HL-60 (cell line): ENCODE measurements at places on chromosomes 6 and 20.
A peak's percentile ranks its signal among the peaks of the same experiment; 100 is the strongest.

DNA sequence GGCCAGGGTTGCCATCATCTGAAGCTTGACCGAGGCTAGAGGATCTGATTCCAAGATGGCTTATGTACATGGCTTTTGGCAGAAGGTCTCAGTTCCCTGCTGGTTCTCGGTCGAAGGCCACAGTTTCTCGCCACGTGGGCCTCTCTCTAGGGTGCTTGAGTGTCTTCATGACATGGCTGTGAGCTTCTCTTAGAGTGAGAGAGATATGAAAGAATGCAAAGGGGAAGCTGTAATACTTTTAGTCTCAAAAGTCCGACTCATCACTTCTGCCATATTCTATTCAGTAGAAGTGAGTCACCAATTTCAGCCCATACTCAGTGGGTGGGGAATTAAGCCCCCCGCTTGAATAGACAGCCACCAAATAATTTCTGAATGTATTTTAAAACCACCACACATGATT lies 94.2 kb downstream of the UTRN start:
- DNase-seq = peak; percentile 4

DNA sequence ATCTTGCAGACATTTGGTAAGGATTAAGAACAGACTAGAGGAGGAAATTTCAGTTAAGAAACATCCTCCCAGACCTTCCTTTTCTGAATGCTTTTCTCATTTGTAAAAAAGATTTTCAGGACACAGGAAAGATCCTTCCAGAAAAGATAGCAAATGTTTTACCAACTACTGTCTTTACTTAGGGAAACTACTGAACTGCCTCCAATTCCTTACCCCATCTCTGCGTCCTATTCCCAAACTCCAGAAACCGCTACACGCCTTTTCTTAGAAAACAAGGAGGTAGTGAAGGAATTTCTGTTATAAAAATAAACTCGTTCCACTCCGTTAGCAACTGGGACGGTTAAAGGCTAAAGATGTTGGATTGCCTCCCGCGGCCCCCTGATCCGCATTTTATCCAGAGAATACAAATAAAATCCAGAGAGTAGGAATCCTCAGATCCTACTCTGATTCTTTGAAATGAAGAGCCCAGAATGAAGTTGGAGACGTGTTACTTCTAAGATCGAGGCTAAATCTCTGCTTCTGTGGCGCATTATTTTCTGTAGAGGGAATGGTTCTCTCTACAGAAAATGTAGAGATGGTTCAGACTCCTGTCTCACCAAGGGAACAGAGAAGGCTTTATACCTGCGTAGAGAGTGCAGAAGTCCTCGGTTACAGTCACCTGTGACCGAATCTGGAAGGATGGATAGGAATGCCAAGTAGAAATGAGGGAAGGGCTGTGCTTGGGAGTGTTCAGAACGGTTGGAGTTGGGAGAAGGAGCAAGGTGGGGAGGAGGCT lies 133.0 kb downstream of the GPX5 start:
- no peak for DNase-seq

- no peak for DNase-seq
These were observed 247.0 kb downstream of the ESR1 start for GRCh38 chr6:152054441-152054840.

- no peak for DNase-seq
These were observed 3.9 kb upstream of the ZNF831 start for GRCh38 chr20:59159493-59160376.

GRCh38 chr6:167956491-167956890 lies 41.0 kb upstream of the KIF25 start:
- no peak for DNase-seq

GRCh38 chr6:55319961-55320695 lies 7.1 kb upstream of the GFRAL start:
- no peak for DNase-seq

DNA sequence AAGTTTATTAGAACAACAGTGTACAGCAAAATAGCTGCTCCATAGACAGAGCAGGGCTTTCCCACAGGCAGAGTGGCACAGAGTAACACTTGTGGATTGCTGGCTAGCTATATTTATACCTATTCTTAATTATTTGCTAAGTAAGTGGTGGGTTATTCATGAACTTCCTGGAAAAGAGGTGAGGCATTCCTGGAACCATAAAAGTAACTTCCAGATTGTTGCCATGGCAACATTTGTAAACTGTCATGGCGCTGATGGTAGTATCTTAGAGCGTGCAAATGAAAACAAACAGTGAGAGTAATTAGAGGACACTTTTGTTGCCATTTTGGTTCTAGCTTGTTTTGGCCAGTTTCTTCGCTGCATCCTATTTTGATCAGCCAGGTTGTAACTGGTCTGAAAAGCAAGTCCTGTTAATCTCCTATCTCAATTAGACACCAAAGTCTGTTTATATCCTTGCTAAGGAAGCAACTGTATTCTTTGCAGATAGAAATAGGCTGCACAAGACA lies 23.9 kb downstream of the DEFB114 start:
- no peak for DNase-seq

- DNase-seq = no peak
These were observed 159.7 kb downstream of the CDH4 start for GRCh38 chr20:61411743-61412142.

DNA sequence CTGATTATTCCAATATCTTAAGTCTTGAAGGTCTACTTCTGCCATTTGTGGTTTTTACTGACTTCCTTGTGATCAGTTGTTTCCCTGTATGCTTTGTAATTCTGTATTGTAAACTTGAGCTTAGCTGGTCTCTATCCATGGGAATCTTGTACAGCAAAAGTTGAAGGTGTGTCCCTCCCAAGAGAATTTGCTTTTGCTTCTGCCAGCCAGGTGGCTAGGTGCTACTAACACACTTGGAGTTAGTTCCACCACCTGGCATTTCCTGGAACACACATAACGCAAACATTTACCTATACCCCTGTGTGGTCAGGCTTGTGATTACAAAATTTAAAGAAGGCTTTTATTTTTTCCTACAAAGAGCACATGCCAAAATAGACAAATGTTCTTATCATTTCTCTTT lies 141.2 kb downstream of the GRM4 start:
- no peak for DNase-seq

GRCh38 chr6:114707081-114707620 lies 364.3 kb upstream of the HS3ST5 start:
- no peak for DNase-seq

DNA sequence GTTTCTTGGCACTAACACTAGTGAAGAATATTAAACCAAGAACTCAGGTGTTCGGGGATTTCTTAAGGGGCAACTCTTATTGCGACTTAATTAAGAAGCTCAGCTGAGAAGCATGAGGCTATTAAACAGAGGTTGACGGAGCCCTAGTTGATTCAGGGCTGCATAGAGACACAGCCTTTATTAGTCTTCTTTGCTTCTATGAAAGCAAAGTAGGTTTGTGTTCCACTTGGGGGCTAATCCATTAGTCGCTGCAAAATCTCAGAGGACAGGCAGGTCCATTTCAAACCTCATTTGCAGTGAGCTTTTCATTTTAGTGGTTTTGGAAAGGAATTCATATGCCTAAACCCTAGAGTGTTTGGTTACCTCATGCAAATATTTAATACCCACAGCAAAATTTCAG lies 506.6 kb upstream of the SULF2 start:
- no peak for DNase-seq

DNA sequence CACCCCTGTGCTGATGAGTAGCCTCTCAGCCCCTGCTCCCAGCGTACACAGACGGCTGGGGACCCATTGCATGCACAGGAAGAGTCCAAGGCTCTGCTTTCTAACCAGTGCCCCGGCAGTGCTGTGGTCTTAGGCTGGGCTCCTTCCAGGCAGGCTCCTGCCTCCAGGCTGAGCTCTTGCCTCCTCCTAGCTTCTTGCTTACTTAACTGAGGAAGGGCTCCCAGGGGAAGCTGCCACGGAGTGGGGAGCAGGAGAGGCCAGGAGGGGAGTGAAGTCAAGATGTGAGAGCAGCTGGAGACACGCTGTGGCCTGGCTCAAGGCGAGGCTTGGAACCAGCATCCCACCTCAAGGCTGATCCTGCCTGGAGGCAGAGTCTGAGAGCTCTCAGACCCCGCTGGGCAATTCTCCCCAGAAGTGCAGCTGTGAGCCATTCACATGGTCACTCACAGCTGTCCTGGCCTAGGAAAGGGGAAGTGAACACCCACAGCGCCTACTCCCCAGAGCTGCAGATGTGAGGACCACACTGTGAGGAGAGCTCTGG lies 141.0 kb downstream of the TBXT start:
- DNase-seq = no peak

DNA sequence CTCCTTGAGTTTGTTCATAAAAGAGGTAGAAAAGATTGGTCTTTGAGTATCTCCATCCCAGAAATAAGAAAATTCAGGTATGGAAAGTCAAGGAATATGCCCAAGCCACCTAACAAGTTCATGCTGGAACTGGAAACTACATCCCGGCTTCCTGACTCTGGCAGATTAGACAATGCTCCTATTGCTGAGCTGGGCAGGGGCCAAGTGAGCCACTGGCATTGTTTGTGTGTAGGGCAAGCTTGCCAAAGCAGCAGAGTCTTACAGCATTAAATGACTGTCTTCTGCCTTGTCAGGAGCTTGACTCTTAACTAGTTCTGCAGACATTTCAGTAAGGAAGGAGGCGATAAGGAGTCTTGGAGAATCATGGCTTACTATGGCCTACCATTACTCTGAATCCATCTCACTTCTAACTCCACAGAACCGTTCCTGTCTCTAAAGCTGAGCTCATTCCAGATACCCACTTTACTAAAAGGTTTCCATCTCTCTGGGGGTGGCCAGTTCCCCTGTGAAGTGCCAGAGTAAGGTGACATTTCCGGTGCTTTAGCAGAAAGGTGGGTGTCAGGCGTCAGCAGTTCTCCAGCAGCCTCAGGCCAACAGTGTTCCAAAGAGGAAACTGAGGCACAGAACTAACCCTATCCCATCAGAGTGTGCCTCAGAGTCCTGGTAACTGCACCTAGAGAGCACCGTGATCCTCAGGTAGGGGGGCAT lies 30.1 kb downstream of the PRDM1 start:
- DNase-seq = no peak

DNA sequence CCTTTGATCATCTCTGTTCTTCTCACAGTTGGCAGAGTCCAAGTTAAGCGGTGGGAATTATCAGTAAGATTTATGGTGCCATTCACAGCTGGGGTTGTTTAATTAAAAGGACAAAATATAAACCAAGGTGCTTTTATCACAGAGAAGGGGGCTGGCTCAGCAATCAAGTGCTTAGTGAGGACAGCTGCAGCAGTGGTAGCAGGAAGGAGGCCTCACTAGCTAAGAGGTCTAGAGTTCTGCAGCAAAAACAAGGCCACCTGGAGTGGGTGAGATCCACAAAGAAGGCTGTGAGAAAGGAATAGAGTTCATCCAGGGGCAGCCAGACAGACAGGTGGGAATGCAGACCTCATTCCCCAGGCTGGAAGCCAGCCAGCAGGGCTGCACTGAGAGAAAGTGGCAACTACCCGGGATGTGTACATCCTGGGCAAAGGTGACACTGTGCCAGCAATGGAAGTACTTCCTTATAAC lies 37.1 kb downstream of the PIGU start:
- no peak for DNase-seq

GRCh38 chr6:3965071-3965718 lies 113.7 kb downstream of the FAM217A start:
- no peak for DNase-seq

- DNase-seq = no peak
These were observed 22.2 kb downstream of the EIF2S2 start for GRCh38 chr20:34089655-34090345.

GRCh38 chr20:35248641-35249475 lies 22.4 kb downstream of the MMP24 start:
- DNase-seq = no peak

GRCh38 chr6:111231090-111231459 lies 143.8 kb downstream of the SLC16A10 start:
- no peak for DNase-seq

DNA sequence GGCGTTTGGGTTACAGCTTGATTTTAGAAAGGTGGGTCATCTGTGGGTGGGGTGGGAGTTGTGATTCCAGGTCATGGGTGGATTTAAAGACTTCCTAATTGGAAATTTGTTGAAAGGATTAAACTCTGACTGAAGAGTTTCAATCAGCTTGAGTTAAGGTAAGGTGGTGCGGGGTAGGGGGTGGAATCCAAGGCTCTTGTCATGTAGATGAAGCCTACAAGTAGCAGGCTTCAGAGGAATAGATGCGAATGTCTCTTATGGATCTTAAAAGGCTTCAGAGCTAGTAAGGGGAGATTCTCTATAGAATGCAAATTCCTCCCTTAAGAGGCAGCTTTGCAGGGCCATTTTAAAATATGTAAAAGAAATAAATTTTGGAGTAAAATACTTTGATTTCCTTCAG lies 645.3 kb downstream of the FRK start:
- DNase-seq = no peak

- DNase-seq = no peak
These were observed 36.8 kb upstream of the FOXC1 start for GRCh38 chr6:1572892-1573291.

DNA sequence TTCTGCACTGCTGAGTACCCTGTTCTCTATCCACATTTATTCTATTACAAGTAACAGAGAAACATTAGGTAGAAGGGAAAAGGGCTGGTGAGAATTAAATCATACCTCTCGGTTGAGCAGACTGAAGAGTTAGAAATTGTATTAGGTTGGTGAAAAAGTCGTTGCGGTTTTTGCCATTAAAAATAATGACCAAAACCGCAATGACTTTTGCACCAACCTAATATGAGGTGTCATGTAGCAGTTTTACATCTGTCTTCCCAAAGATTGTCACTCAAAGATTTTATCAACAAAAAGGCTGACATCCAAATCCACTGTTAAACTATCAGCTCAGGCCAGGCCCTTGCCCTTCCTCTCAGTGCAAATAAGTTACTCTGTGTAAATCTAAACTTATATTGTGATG lies 28.3 kb upstream of the GRIK2 start:
- DNase-seq = no peak

- no peak for DNase-seq
These were observed 21.2 kb downstream of the RAB22A start for GRCh38 chr20:58330687-58331086.

DNA sequence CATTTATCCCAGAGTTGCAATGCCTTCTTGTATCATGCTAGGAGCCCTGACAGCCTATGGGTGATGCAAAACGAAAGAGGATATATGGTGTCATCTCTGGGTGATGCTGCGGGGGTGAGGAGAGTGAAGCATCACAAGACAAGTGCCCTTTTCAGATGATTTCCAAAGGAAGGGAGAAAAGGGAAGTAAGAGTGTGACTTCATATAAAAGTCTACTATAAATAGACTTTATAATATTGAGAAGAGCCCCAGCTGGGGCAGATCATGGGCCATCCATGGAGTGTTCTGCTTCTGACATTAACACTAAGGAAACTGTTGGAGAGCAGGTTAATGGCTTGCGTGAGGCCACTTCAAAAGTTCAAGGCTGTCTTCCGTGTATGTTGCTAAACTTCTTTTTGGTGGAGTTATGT lies 4.4 kb downstream of the CD83 start:
- peak; percentile 82 for DNase-seq

DNA sequence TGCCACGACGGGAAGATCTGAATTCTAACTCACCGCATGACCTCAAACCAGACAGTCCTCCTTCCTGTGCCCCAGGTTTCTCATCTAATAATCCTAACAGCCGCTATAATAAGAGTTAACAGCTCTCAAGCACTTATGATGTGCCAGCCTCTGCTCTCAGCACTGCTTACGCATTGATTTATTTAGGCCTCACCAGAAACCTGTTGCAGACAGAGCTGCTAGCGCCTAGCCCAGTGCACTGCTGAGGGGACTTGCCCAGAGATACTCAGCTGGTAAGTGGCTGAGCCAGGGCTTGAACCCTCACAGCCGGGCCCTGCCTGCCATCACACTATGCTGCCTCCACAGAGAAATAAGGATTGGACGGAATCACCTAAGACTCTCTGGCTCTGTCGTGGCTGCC lies 37.7 kb downstream of the GRM4 start:
- DNase-seq = no peak

GRCh38 chr6:42013134-42013516 lies 37.2 kb upstream of the TAF8 start:
- DNase-seq = no peak
